Peyer's patch (tissue), 4 donors: ENCODE measurements at places on chromosomes 16 and 17.

DNA sequence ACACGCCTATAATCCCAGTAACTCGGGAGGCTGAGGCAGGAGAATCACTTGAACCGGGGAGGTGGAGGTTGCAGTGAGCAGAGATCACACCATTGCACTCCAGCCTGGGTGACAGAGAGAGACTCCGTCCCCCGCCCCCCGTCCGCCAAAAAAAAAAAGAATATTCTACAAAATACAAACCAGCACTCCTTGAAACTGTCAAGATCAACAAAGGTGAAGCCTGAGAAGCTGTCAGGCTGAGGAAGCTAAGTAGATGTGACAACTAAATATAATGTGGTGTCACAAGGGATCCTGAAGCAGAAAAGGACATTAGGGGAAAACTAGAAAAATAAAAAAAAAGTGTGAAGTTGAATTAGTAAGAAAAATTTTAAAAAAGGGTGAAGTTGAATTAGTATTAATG lies 6.2 kb downstream of the CD2BP2 start:
- no peak for DNase-seq

- peak; percentile 89 for DNase-seq
Observed at GRCh38 chr17:41583137-41584127, 3.3 kb downstream of the KRT14 start.

DNA sequence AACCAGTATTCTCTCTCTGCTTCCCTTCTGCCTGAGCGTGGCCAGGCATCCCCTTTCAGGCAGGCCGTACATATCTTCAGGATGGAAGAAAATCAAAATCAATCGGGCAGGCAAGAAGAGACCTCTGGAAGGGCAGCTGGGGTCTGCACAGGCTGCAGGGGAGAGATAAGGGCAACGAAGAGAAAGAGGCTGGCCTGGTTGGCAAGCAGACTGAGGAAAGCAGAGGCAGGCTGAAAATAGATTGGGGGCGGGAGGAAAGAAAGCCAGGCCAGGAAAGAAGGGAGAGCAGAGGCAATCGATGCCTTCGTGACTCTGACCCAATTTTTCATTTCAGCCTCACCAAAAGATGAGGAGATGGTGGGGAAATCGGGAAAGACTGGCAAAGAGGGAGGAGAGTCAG lies 18.1 kb downstream of the PIPOX start:
- DNase-seq: no peak

DNA sequence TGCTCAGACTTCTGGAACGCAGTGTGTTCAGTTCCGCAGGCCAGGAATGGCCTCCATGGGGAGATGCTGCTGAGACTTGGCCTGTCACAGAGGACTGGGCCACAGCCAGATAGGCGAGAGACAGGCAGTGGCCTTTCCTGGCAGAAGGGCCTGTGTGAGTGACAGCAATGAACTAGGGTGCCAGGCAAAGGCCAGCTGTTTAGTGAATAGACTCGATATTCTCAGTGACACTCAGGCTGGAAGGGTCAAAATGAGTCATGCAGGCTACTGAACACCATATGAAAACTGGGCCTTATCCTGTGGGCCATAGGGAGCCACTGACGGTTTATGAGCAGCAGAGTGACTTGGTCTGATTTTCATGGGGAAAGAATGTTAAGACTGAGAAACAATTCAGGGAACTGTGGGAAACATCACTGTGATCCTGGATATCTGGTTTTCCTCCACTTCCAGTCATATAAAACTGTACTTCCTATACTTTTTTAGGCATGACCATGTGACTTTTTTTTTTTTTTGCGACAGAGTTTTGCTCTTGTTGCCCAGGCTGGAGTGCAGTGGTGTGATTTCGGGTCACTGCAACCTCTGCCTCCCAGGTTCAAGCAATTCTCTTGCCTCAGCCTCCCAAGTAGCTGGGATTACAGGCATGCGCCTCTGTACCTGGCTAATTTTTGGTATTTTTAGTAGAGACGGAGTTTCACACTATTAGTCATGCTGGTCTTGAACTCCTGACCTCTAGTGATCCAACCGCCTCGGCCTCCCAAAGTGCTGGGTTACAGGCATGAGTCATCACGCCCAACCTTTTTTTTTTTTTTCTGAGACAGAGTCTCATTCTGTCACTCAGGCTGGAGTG lies 5.2 kb upstream of the NUBP1 start:
- peak; percentile 63 for DNase-seq

- DNase-seq: no peak
Observed at GRCh38 chr16:12685806-12686205, 117.9 kb downstream of the CPPED1 start.
